Calu3 (cell line): ENCODE measurements at places on chromosomes 6 and 20. TPM values are rescaled to one million over a fixed set of nuclear protein-coding genes. Genes with fewer than 3 reads are reported as not detected.

The SIRPG gene
- total RNA-seq: not detected in 2 replicates

DNA sequence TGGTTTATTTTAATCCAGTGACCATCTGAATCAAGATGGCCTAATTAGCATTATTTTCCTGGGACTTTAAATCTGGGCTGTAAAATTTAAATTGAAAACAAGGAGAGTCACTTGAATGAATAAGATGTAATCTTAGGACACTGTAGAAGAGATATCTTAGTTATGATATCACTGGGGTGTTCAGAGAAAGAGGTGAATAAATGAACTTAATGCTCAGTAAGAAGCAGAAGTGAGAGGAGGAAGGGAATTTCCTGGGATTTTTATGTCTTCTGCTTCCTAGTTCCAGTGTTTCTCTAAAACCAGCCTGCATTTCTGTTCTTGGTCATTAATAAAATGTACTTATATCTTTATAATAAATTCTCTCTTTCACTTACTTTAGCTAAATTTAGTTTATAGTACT is 136.8 kb upstream of the PTPRK start:
- no peak for DNase-seq
- no peaks in the 10 kb centered on the region for H3K27me3 ChIP-seq
- H3K4me1 ChIP-seq: peaks cover 50% of the 10 kb centered on the region
- no peak overlapping the region for H3K4me3 ChIP-seq
- H3K36me3 ChIP-seq: peaks cover 7% of the 10 kb centered on the region

DNA sequence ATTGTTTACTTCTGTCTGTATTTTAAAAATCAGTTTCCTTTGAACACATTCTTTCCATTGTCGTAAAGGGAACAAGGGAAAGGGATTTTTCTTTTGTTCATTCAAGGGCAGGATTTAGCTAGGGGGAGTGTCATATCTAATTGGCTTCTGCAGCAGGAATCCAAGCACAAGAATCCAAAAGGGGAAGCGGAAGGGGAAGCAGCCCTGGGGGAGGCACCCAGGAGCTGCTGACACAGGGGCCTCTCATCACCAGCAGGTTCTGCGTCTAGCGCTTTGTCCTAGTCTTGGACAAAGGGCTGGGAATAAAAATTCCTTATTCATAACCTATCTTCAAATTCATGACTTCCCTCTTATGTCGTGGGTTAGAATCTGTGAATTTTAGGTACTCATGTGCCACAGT is 13.7 kb downstream of the RIPK1 start:
- no peak overlapping the region for H3K4me3 ChIP-seq
- peaks cover 14% of the 10 kb centered on the region for H3K36me3 ChIP-seq
- no peaks in the 10 kb centered on the region for H3K4me1 ChIP-seq
- no peaks in the 10 kb centered on the region for H3K27me3 ChIP-seq
- no peak overlapping the region for H3K27ac ChIP-seq

- H3K36me3 ChIP-seq: no peaks in the 10 kb centered on the region
- no peak for DNase-seq
- H3K27ac ChIP-seq: no peak overlapping the region
- H3K27me3 ChIP-seq: no peaks in the 10 kb centered on the region
- H3K4me3 ChIP-seq: no peak overlapping the region
These were observed 11.8 kb downstream of the UNC5CL start for GRCh38 chr6:41027241-41027640.

DNA sequence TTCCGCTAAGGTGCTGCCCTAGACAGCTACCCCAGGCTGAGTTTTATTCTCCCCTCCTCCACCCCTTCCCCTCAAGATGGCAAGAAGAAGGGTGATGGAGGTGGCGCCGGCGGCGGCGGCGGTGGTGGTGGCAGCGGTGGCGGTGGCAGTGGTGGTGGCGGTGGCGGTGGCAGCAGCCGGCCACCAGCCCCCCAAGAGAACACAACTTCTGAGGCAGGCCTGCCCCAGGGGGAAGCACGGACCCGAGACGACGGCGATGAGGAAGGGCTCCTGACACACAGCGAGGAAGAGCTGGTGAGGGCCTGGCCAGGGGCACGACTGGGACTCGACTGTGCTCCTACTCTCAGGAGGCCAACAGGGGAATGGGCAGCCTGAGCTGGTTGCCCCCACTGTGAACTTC is 35.1 kb downstream of the EIF2S2 start:
- peaks cover 45% of the 10 kb centered on the region for H3K36me3 ChIP-seq
- no peak overlapping the region for H3K4me3 ChIP-seq
- no peak overlapping the region for H3K27ac ChIP-seq
- DNase-seq: no peak
- peaks cover 13% of the 10 kb centered on the region for H3K4me1 ChIP-seq
- H3K27me3 ChIP-seq: no peaks in the 10 kb centered on the region
